ENCODE measurements at places on chromosomes 12 and 14.

GRCh38 chr12:96177013-96177412, 17.2 kb upstream of the ELK3 start:
- no peak for DNase-seq

GRCh38 chr14:83470466-83470865, 1936.8 kb upstream of the SEL1L start:
- no peak for DNase-seq

GRCh38 chr12:81010641-81011040, 67.2 kb upstream of the ACSS3 start:
- DNase-seq, result no peak

GRCh38 chr12:92640691-92641090, 62.1 kb upstream of the PLEKHG7 start:
- DNase-seq, result no peak

DNA sequence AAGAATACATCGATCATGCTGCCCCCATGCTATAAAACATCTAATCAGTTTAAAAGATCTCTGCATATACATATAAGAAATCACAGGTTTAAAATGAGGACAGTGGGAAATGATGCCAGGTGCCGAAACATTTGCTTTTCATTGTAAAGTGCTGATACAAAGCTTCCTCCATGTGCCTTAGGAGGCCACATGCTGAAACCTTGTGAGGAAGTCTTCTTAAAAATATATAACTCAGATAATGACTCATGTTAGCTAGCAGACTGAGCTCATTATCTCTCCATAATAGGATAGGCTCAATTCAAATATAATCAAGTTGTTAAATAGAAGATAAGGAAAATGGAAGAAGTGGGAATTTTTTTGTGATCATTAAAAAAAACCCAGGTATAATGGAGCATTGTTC, 65.9 kb downstream of the RFX4 start:
- DNase-seq, result no peak

- no peak for DNase-seq
These were observed 86.5 kb downstream of the DHRS2 start for GRCh38 chr14:23722675-23723074.

All from SK-N-SH (cell line).